ENCODE measurements at places on chromosomes 12 and 14.

DNA sequence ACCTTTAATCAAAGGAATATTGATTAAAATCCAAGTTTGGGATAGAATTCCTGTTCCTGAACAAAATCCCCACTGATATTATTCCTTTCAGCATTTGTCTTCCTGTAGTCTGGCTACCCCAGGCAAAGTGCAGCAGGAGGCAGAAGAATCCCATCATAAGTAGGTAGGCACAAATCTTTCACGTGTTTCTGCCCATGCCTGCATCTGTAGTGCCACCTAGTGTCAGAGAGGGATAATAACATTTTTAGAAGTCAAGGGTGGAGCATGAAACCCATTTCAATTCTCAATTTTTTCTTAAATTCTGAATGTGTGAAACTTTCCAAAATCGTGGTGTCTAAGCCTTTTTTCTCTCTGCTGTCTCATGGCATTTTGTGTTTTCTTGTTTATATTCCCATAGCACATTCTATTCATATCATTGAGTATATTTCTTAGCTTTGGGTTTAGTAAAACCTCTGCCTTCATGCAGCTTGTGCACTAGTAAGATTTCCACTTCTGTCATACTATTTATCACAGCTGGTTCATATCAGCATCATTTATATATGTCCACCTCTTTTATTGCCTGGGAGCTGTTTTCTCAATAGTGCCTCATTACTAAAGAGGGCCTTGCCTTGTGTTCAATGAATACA is 47.8 kb upstream of the RERG start:
- DNase-seq, result peak; percentile 18

DNA sequence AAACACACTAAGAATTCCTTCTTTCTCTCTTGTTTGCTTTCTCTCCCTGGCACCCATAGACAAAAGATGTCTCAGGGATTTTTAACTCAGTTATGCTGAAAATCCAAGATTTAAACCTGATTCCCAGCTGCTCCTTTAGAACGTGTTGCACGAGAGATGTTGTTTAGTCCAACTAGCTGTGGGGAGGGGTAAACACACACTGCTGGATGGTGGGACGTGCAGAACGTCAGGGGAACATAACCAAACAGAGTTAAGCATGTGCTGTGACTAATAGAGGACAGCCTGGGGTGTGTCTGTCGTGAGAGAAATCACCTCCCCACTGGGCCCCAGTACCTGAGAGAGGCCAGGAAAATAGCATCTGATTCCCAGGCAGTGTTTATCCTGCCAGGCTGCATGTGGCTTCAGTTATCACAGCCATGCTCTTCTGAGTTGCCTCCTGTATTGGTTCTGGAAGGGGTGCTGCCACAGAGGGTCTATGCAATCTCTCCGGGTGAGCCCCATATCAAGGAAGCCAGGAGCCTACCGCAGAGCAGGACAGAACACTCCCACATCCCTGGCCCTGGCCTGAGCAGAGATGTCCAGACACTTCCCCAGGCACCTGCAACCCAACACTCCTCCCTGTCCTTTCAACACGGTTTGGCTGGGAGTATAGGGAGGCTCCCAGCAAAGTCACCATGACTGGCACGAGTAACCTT is 112.7 kb upstream of the EGLN3 start:
- no peak for DNase-seq

- no peak for DNase-seq
Measured at GRCh38 chr12:18798535-18799361, 60.8 kb downstream of the CAPZA3 start.

DNA sequence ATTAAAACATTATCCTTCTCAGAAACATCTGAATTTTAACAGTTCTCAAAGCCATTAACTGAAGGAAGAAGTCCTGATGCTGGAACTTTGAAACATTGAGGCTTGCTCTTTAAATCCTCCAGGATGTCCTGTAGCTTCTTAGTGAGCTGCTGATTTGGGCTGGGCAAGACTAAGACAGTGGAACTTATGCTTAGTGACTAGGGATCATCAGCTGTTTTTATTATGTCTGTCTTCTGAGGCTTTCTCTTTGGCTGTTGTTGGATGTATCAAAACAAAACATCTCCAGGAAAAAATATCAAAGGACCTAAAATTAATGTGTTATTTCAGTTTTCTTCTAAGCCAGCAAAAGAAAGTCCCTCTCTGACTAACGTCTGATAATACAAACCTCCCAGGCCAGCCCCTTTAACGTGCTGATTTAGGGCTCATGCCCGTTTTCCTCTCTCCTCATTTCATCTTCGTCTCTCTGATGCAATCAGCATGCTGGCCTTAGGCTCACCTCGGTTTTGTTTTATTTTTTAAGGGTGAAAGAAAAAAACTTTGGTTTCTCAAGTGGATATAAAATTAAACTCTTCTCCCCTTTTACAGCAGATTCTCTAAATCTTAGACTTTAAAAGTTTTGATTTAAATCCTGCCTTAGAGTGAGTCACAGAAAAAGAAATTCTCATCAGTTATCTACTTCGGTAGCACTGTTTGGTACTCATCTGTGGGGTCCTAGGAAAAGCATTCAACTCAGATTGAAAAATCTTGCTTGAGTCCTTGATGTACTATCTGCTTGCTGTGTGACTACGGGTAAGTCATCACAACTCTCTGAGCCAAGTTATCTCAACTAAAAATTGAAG is 106.2 kb upstream of the CCDC91 start:
- DNase-seq, result no peak

GRCh38 chr12:52566847-52567291 is 6.8 kb downstream of the KRT74 start:
- no peak for DNase-seq

- DNase-seq, result no peak
Measured at GRCh38 chr14:24368212-24368561, 203 bp downstream of the NFATC4 start.

DNA sequence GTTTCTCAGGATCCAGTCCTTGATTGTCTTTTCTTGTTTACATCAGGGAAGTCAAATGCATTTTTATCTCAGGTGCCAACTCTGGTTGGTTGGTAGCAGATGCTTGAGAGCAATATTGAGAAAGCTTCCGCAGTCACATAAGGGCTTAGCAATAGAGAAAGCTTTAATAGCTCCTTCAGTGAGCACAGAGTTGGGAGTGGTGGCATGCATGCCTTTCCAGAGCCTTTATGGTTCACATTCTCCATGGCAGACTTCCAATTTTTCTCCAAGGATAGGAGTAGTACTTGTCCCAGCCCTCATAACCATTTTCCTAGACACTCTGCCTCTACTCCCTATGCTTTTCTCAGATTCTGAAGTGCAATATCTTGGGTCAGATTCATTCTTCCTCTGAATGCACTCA is 280.4 kb downstream of the AEBP2 start:
- no peak for DNase-seq

DNA sequence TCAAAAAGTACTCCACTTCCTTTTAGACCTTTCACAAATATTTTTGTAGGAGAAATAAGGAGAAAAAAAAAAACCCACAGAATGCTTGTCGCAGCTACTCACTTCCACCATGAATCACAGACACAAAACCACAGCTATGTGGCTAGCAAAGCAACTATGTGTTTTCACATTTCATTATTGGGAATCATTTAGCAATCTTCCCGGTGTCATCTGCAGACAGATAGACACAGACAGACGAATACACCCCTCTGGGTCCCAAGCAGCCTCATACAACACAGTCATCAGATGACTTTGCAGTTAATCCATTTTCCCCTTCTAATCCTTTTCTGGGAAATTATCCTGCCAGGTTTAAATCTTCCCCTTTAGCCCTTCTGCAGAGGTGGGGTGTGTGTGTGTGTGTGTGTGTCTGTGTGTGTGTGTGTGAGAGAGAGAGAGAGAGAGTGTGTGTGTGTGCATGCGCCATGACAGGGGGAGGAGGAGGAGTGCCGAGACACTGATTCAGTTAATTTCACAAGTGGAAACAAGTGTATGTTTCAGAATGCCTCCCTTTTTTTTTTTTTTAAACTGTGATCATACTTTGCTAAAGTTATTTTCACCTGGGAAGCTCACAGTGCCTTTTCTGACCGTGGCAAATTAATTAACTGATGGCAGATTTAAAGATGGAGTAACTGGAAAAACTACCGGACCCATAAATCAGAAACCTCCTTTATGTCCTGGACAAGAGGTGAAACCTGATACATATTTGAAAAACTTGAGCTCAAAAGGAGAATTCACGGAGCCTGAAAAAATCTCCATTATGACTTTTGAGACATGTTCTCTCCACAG is 39.9 kb downstream of the LTBP2 start:
- DNase-seq, result no peak

DNA sequence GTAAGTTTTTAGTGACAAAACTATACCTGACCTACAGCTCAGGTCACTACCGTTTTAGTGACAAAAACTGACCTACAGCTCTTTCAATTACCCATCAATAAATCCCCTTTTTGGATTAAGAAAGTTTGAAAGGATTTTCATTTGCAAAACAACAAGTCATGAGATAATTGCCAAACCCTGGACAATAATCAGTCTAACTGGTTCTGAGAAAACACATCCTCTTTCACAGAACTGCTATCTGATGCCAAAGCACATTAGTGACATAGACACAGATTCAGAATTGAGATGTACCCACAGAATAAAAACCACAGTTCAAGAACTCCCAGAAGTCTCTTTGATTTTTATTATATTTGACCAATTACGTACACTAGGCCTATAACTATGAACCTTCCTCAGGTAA is 126.0 kb upstream of the COCH start:
- DNase-seq, result no peak

DNA sequence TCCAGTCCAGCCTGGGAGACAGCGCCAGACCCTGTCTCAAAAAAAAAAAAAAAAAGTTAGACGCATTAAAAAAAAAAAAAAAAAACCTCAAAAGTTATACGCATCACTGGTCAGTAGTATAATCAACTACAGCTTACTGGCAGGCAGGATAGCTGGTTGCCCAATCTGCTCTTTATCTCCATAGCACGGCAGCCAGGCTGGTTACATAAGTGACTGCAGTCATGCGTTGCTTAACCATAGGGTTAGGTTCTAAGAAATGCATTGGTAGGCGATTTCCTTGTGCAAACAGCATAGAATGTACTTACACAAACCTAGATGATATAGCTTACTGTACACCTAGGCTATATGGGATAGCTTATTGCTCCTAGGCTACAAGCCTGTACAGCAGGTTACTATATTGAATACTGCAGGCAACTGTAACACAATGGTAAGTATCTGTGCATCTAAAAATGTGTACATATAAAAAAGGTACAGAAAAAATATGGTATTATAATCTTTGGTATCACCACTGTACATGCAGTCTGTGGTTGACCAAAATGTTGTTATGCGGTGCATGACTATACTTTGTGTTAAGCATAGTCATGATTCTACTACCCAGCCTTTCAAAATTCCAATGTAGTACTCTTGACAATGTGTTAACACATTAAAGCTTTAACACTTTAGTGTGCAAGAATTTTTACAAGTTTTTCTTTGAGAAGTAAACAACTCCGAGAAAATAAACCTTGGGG is 8.1 kb downstream of the L2HGDH start:
- no peak for DNase-seq

DNA sequence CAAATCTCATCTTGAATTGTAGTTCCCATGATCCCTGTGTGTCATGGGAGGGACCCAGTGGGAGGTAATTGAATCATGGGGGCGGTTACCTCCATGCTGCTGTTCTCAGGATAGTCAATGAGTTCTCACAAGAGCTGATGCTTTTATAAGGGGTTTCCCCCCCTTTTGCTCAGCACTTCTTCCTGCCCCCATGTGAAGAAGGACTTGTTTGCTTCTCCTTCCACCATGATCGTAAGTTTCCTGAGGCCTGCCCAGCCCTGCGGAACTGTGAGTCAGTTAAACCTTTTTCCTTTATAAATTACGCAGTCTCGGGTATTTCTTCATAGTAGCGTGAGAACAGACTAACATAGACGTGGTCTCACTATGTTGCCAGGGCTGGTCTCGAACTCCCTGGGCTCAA is 56.1 kb upstream of the EIF5 start:
- DNase-seq, result no peak

- peak; percentile 16 for DNase-seq
Measured at GRCh38 chr12:10967409-10967808, 19.3 kb downstream of the TAS2R50 start.

- no peak for DNase-seq
Measured at GRCh38 chr12:113022563-113023297, 33.8 kb upstream of the DTX1 start.

DNA sequence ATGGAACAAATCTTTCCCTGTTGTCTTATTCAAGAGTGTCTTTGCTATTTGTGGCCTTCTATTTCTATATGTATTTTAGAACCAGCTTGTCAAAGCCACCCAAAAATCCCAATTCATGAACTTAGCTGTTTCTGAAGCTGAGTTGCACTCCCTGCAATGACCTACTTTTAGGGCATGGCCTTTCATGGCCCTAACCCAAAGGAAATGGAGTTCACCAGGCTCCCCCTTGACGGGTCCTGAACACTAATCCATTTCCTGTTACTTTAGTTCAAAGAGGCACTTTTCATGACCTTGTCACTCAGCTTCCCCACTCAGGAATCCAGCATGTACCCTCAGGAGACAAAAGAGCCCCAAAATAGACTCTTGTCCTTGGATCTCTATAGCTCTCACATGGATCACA is 7.6 kb downstream of the TMED8 start:
- no peak for DNase-seq

DNA sequence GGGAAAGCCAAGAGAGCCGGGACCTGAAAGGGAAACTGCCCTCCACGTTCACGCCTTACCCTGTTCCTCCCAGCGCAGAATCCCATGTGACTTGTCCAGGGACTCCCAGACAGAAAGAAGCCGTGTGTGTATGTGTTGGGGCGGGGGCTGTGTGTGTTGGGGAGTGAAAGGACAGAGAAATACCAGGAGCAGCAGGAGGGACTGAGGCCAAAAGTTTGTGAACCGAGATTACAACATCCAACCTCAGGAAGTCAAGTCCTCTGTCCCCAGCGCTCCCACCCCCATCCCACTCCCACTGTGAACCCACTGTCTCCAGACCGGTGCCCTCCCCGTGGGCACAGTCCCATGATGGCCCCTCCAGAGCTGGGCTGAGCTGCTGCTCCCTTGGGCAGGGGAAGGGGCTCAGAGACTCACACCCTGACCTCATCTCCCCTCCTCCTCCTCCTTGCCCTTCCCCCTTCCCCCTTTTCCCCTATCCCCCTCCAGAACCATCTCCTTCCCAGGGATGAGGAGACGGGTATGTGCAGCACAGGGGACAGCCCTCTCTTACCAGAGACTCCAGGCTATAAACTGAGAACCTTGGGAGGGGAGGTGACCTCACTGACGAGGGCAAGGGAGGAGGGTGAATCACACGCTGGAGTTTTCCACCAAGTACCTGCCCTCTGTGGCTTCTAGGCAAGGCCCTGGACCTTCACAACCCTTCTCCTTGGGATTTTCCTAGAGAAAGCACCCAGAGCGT is at the start of gene SLC6A12:
Gene SLC6A12, minus strand, starts transcription at position 155 of the 739 bp plus-strand sequence. CDS start 4,171 bp downstream, outside the sequence.
- peak; percentile 44 for DNase-seq

DNA sequence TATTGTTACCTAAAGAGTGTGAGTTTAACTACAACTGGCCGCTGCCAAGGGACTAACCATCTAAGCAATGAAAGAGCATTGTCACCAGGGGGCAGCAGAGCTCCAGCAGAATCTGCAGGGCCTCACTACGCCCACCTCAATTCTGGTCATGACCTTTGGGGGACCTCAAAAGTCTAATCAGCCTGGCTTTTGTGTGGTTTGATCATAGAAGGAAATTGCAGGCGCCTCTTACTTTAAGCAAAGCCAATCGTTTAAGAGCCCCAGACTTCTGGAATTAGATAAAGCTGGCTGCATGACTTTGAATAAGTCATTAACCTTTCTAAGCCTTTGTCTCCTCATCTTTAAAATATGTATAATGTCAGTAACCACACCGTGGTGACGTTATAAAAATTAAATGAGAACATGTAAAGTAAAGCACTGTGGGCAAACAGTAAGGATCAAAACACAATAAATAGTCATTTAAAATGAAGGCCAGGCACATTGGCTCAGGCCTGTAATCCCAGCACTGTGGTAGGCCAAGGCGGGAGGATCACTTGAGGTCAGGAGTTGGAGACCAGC is 58.6 kb downstream of the TBX3 start:
- DNase-seq, result peak; percentile 33

Measured in H54 (cell line).